Lower lobe of right lung (tissue), 2 donors: ENCODE measurements at places on chromosomes 2 and 18. TPM values are rescaled to one million over a fixed set of nuclear protein-coding genes. Genes with fewer than 3 reads are reported as not detected.

The TTR gene
- not detected for total RNA-seq

GRCh38 chr18:58502628-58503027, 126.3 kb downstream of the ALPK2 start:
- no peaks in the 10 kb centered on the region for H3K4me1 ChIP-seq
- H3K4me3 ChIP-seq = no peak overlapping the region
- no peak for DNase-seq
- H3K27me3 ChIP-seq = no peaks in the 10 kb centered on the region

DNA sequence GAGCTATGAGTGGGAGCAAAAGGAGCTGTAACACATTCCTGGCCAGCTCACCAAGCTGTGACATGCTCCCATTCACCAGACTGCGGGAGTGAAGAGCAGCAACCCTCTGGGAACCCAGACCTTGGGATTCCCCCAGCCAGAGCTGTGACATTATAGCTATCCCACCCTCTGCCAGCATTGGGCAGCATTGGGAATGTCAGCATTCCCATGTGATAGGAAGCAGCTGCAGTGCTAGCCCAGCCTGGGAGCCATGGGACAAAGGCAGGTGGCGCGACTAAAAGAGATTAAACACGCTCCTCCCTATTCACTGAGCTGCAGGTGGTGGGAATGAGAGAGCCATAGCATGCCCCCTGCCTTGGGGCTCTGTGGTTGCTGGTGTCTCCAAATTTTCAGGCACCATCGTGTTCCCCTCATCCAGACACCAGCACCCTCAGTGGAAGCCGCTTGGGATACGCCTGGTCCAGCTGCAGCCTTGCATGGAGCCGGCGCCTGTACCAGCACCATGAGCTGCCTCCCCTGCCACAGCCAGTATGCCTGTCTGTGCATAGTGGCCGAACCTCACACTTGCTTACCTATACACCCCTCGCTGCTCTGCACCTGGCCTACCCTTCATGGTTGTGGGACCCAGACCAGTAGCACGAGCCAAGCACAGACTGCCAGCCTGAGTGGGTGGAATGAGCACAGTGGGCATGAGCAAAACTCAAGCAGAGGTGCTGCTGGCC, 695.6 kb upstream of the GCFC2 start:
- DNase-seq = no peak
- no peaks in the 10 kb centered on the region for H3K4me1 ChIP-seq
- H3K36me3 ChIP-seq = no peaks in the 10 kb centered on the region
- no peaks in the 10 kb centered on the region for H3K27me3 ChIP-seq
- H3K27ac ChIP-seq = no peak overlapping the region
- no peak overlapping the region for H3K4me3 ChIP-seq

DNA sequence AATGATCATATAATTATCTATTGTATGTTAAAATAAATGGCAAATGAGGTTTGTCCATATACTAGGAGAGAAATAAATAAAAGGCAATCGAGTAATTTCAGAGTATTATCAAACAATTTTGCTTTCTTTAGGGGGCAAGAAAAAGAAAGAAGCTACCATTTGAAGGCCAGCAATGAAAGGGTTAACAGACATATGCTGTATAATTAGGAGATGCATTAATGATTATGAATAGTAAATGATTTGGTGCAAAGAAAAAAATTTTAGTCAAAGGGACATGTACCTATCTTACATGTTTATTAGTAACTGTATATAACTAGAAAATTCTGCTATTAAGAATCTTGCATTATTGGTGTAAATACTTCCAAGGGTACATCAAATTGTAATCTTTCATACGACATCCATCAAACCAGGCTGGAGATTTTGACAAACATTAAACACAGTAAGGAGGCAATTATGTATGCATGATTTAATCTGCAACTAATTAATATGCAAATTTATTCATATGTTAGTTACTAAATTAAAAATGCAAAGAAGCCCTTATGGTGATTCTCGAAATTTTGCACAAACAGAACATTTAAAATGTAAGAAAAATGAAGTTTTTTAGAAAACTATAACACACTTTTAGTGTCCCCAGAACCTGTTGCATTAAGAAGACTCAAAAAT, 251.4 kb downstream of the TCF4 start:
- H3K27me3 ChIP-seq = no peaks in the 10 kb centered on the region
- H3K27ac ChIP-seq = no peak overlapping the region
- no peak overlapping the region for H3K4me3 ChIP-seq

The AQP4 gene
- 301 TPM for total RNA-seq

DNA sequence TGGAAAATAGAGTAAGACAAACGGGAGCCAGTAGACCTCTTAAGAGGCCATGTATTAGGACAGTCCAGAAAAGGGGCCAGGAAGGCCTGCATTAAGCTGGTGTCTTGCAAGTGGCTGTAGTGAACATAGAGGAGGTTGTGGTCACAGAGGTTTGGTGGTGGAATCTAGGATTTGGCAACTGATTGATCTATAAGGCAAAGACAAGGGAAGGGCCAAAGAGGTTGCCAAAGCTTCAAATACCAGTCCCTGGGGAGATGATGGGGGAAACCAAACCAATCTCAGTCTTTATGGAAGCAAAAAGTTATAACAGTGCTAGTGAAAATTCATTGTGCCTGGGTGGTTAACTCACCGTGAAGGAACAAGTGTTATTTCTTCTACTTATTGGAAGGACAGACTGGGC, 28.7 kb upstream of the RTN4 start:
- DNase-seq = no peak
- no peaks in the 10 kb centered on the region for H3K27me3 ChIP-seq
- peaks cover 11% of the 10 kb centered on the region for H3K4me1 ChIP-seq
- H3K4me3 ChIP-seq = no peak overlapping the region
- no peak overlapping the region for H3K27ac ChIP-seq
